A549 treated with AZD2906 at 1 μM for 4 hours (cell line): ENCODE measurements at places on chromosomes 13 and 19. TPM values are rescaled to one million over a fixed set of nuclear protein-coding genes. Genes with fewer than 3 reads are reported as not detected.

Gene LPAR6
- total RNA-seq = 0.40 to 0.98 TPM (median 0.79 TPM) in 5 replicates

Gene ZNF529
- 2.1 to 3.2 TPM (median 2.5 TPM) in 5 replicates for total RNA-seq

Gene LYPD4
- total RNA-seq = not detected in 5 replicates

Gene PSG6
- 0.07 to 0.11 TPM in 2 of 5 replicates, not detected in the others for total RNA-seq

Gene FUT3
- total RNA-seq = 0.08 to 0.12 TPM (median 0.11 TPM) in 3 of 5 replicates, not detected in the others

Gene ACP7
- 0.05 to 0.10 TPM (median 0.05 TPM) in 4 of 5 replicates, not detected in the other for total RNA-seq

Gene ZNF8
- 0.79 to 1.3 TPM (median 0.93 TPM) in 5 replicates for total RNA-seq

Gene MOB3A
- 13.3 to 15.2 TPM (median 14.0 TPM) in 5 replicates for total RNA-seq

Gene CYP4F2
- 0.05 to 0.24 TPM (median 0.11 TPM) in 5 replicates for total RNA-seq

Gene RASAL3
- 0.03 to 0.16 TPM in 2 of 5 replicates, not detected in the others for total RNA-seq

Gene TRAPPC5
- total RNA-seq = 38.4 to 108 TPM (median 106 TPM) in 5 replicates

Gene SBK2
- total RNA-seq = 1.5 to 2.4 TPM (median 1.9 TPM) in 5 replicates

Gene ZNF101
- total RNA-seq = 3.0 to 5.7 TPM (median 3.8 TPM) in 5 replicates

Gene APLP1
- total RNA-seq = 70.1 to 97.9 TPM (median 93.9 TPM) in 5 replicates

Gene SPC24
- 15.3 to 21.9 TPM (median 20.9 TPM) in 5 replicates for total RNA-seq

Gene PPFIA3
- total RNA-seq = 4.8 to 8.8 TPM (median 7.2 TPM) in 5 replicates

Gene SIAH3
- not detected in 5 replicates for total RNA-seq
